Type B pancreatic cell (in vitro differentiated cells): ENCODE measurements at places on chromosomes 1 and 21. TPM values are rescaled to one million over a fixed set of nuclear protein-coding genes. Genes with fewer than 3 reads are reported as not detected.

Gene PCSK9
- 9.5 and 15.3 TPM in 2 replicates for total RNA-seq

Gene CAMK1G
- total RNA-seq: 2.0 and 9.4 TPM in 2 replicates

Gene NFASC
- 16.4 and 20.0 TPM in 2 replicates for total RNA-seq

Gene LRRC71
- total RNA-seq: 0.58 TPM in 1 of 2 replicates, not detected in the other

- no peak overlapping the region for H3K4me3 ChIP-seq
- H3K36me3 ChIP-seq: no peaks in the 10 kb centered on the region
- H3K4me1 ChIP-seq: peaks cover 6% of the 10 kb centered on the region
- peak; percentile 27 for DNase-seq
These were observed 748 bp downstream of the PDZK1IP1 start for GRCh38 chr1:47188791-47189785.

DNA sequence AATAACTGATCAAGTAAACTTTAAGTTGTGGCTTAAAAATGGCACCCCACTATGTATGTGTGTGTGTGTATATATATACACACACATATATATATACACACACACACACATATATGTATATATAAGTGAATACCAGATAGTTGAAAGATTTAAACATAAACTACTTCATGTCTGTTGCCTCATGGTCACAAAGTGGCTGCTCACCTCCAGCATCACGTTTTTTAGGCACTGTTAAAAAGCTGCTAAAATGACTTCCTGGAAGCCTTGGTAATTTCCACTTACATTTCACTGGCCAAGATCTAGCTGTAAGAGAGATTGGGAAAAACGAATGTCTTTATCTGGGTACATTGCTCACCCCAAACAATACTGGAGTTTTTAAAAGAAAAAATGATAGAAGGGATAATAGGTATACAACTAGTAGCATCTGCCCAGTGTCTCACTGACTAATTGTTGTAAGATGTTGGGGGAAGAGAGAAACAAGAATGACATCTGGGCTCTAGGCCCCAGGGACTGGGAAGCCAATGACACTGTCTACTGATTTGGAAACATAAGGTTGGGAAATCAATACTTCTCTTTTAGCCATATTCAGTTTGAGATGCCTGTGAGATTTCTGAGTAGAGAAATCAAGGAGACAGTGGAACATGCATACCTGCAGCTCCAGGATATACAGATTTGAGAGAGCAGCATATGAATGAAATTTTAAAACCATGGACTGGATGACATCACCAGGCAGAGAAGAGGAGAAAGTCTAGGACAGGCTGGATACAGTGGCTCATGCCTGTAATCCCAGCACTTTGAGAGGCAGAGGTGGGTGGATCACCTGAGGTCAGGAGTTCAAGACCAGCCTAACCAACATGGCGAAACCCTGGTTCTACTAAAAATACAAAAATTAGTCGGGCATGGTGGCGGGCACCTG lies 42.8 kb downstream of the CLDN14 start:
- H3K4me3 ChIP-seq: no peak overlapping the region
- no peak overlapping the region for H3K27ac ChIP-seq
- peaks cover 11% of the 10 kb centered on the region for H3K4me1 ChIP-seq
- H3K36me3 ChIP-seq: no peaks in the 10 kb centered on the region
- no peak for DNase-seq

GRCh38 chr1:234887016-234887900 lies 241.4 kb downstream of the TOMM20 start:
- H3K27ac ChIP-seq: no peak overlapping the region
- H3K27me3 ChIP-seq: no peaks in the 10 kb centered on the region
- DNase-seq: no peak
- no peak overlapping the region for H3K4me3 ChIP-seq

- peak; percentile 62 for DNase-seq
- H3K4me1 ChIP-seq: peaks cover 6% of the 10 kb centered on the region
- H3K27me3 ChIP-seq: peaks cover 13% of the 10 kb centered on the region
- H3K27ac ChIP-seq: no peak within 1 kb of the TSS
These were observed at the start of gene PDZK1IP1 for GRCh38 chr1:47189844-47190508. PDZK1IP1 (minus strand) TSS chr1:47190036; CDS start chr1:47189932, 104 bp downstream.

GRCh38 chr1:18064534-18064933 lies 43.1 kb upstream of the IGSF21 start:
- H3K4me1 ChIP-seq: no peaks in the 10 kb centered on the region
- H3K27ac ChIP-seq: no peak overlapping the region
- H3K36me3 ChIP-seq: no peaks in the 10 kb centered on the region
- no peak for DNase-seq
- no peak overlapping the region for H3K4me3 ChIP-seq
- peaks cover 72% of the 10 kb centered on the region for H3K27me3 ChIP-seq

DNA sequence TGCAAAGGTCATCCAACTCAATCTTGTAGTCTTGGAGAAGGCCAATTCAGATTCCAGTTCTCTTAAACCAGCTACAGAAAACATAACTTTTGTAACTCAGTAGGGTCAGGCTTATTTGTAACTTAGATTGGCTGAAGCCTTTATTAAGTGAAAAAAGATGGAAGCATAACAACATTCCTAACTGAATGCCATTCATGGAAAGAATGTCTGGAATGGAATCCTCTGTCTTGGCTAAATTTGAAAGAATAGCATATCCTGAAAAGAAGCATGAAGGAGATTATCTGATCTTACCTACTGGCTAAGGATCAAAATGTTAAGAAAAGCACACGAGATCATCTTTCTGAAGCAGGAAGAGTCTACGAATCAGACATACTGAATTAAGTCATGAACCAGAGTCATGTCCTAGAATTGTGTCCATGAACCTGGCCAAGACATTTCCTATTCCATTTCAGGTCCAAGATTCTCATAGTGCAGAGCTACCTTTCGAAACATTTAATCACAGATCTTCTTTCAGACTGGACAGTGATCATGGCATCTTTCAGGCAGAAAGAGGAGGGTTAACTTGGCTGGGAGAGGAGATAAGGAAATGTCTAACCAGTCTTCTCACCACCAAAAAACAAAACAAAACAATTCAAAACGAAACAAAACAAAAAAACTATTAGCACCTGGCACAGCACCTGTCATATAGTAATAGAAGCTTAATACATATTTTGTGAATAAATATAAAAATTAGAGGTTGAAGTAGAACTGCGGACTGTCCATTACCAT lies 75.6 kb downstream of the XCL2 start:
- no peak for DNase-seq
- no peak overlapping the region for H3K27ac ChIP-seq
- peak overlapping the region; percentile 20 for H3K4me3 ChIP-seq
- peaks cover 37% of the 10 kb centered on the region for H3K4me1 ChIP-seq
- H3K36me3 ChIP-seq: no peaks in the 10 kb centered on the region
- H3K27me3 ChIP-seq: no peaks in the 10 kb centered on the region

- no peak for DNase-seq
- peaks cover 15% of the 10 kb centered on the region for H3K4me1 ChIP-seq
- no peaks in the 10 kb centered on the region for H3K36me3 ChIP-seq
- H3K27me3 ChIP-seq: peaks cover 23% of the 10 kb centered on the region
These were observed 9.1 kb upstream of the TRABD2B start for GRCh38 chr1:48006264-48006663.

GRCh38 chr1:110196917-110197765 lies 13.0 kb upstream of the KCNC4 start:
- no peak overlapping the region for H3K27ac ChIP-seq
- no peak for DNase-seq
- H3K4me1 ChIP-seq: peaks cover 4% of the 10 kb centered on the region
- H3K4me3 ChIP-seq: no peak overlapping the region
- H3K36me3 ChIP-seq: no peaks in the 10 kb centered on the region

DNA sequence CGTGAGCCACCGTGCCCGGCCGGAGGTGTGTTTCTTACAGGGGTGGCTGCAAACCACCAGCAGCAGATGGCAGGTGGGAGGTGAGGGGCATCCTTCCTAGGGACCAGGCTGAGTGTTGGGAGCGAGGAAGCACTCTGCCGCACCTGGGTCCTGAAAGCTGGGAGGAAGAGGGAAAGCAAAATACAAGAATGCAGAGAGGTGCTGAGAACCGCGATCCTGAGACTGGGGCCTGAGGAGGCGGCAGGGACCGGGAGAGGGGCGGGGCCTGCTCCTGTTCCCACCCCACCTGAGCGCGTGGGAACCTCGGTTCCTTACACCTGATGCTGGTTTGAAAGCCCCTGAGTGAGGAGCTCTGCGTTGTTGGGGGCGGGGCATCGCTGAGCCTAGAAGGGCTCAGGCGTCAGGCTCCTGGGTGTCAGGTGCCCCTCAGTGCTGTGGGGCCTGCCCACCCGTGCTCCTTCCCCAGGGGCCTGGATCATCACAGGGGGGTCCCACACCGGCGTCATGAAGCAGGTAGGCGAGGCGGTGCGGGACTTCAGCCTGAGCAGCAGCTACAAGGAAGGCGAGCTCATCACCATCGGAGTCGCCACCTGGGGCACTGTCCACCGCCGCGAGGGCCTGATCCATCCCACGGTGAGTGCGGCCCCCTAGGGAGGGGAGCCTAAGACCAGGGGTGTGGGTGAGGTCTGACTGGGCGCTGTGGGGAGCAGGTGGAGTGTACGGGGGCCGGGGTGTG lies 15.5 kb downstream of the TRPM2 start:
- DNase-seq: peak; percentile 64
- H3K27me3 ChIP-seq: peaks cover 38% of the 10 kb centered on the region
- no peaks in the 10 kb centered on the region for H3K36me3 ChIP-seq
- H3K27ac ChIP-seq: no peak overlapping the region
- H3K4me1 ChIP-seq: no peaks in the 10 kb centered on the region
- no peak overlapping the region for H3K4me3 ChIP-seq

GRCh38 chr1:234915924-234916675 lies 212.5 kb downstream of the TOMM20 start:
- no peak overlapping the region for H3K4me3 ChIP-seq
- peaks cover 27% of the 10 kb centered on the region for H3K4me1 ChIP-seq
- no peaks in the 10 kb centered on the region for H3K36me3 ChIP-seq
- H3K27ac ChIP-seq: no peak overlapping the region
- H3K27me3 ChIP-seq: peaks cover 5% of the 10 kb centered on the region

GRCh38 chr1:241666419-241666818 lies 14.3 kb downstream of the WDR64 start:
- H3K27me3 ChIP-seq: no peaks in the 10 kb centered on the region
- H3K27ac ChIP-seq: no peak overlapping the region
- no peaks in the 10 kb centered on the region for H3K36me3 ChIP-seq
- H3K4me1 ChIP-seq: no peaks in the 10 kb centered on the region
- DNase-seq: no peak

DNA sequence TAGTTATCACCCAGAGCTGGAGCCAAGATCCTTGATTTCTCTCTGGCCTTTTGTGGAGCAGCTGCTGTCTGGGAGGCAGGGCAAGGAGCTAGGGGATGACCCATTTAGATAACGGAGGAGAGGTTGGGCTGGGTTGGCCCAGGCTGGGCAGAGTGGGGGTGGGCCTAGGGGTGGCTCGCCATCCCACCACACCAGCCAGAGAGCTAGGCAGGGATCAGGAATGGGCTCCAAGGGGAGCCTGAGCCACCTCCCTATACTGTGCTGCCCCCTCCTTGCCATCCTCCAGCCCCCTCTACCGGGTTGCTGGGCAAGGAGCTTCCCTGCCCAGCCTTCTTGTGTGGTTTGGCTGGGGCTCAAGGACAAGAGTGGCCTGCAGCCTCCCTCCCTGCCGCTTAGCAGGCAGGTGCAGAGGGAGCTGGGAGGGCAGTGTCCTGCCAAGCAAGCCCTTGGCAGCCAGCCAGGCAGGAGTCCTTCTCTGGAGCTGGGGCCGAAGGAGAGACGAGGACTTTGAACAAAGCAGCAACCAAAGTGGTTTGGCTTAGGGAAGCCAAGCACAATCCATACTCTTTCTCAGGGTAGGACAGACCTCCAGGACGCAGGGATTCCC lies 4.1 kb downstream of the NUAK2 start:
- H3K4me1 ChIP-seq: peaks cover 65% of the 10 kb centered on the region
- no peak for DNase-seq
- peaks cover 9% of the 10 kb centered on the region for H3K36me3 ChIP-seq
- H3K4me3 ChIP-seq: peak overlapping the region; percentile 98
- H3K27me3 ChIP-seq: peaks cover 6% of the 10 kb centered on the region

DNA sequence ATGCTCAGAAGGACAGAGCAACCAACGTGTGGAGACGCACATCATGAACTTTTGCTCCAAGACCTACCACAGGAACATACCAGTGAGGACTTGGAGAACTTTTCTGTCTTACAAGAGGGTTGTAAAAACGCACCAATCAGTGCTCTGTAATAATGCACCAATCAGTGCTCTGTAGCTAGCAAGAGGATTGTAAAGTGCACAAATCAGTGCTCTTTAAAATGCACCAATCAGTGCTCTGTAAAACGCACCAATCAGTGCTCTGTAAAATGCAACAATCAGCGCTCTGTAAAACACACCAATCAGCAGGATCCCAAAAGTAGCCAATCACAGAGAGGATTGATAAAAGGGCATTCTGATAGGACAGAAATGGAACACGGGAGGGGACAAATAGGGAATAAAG lies 40.4 kb upstream of the SPAG17 start:
- no peaks in the 10 kb centered on the region for H3K4me1 ChIP-seq
- no peaks in the 10 kb centered on the region for H3K27me3 ChIP-seq
- no peaks in the 10 kb centered on the region for H3K36me3 ChIP-seq
- no peak overlapping the region for H3K4me3 ChIP-seq

- peaks cover 26% of the 10 kb centered on the region for H3K36me3 ChIP-seq
- no peaks in the 10 kb centered on the region for H3K4me1 ChIP-seq
- H3K27ac ChIP-seq: no peak overlapping the region
These were observed 14.0 kb downstream of the TRMT13 start for GRCh38 chr1:100146958-100147357.

GRCh38 chr1:69459244-69459643 lies 108.5 kb upstream of the LRRC7 start:
- no peak for DNase-seq
- H3K4me3 ChIP-seq: no peak overlapping the region
- no peak overlapping the region for H3K27ac ChIP-seq
- no peaks in the 10 kb centered on the region for H3K27me3 ChIP-seq
- H3K36me3 ChIP-seq: no peaks in the 10 kb centered on the region

- H3K36me3 ChIP-seq: no peaks in the 10 kb centered on the region
- peak overlapping the region; percentile 88 for H3K27ac ChIP-seq
- H3K4me1 ChIP-seq: peaks cover 13% of the 10 kb centered on the region
These were observed 135.2 kb downstream of the PSMG1 start for GRCh38 chr21:39048064-39048463.

GRCh38 chr1:61289232-61290098 lies 207.1 kb downstream of the NFIA start:
- H3K27ac ChIP-seq: no peak overlapping the region
- no peaks in the 10 kb centered on the region for H3K36me3 ChIP-seq
- peaks cover 4% of the 10 kb centered on the region for H3K27me3 ChIP-seq
- no peak for DNase-seq
- H3K4me3 ChIP-seq: no peak overlapping the region

DNA sequence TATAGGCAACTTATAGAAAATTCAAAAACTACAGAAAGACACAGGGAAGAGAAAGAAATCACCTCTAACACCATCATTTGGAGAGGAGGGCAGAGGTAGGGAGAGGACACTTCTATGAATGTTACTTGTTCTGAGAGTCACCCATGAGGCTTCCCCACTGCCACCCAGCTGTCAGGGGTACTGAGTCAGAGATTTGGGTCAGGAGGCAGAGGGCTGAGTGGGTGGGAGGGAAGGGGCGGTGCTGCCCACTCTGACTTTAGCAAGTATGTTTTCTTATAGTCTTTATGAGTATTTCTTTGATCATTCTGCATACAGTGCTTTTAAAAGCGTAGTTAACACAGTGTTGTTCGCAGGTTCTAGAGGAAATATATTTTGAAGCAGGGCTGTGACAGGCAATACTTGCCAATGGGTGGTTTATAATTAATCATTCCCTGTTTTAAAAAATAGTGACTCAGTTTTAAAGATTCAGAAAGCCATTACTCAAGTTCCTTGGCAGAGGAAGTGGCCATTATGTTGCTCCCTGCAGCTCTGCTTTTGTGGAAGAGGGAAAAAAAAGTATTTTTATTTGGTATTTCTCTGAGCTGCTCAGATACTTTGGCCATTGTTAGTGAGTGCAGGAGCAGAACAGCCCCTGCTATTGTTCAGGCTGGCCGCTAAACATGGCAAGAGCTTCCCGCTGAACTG lies 18.3 kb downstream of the IL6R start:
- peaks cover 21% of the 10 kb centered on the region for H3K4me1 ChIP-seq
- H3K36me3 ChIP-seq: no peaks in the 10 kb centered on the region
- no peaks in the 10 kb centered on the region for H3K27me3 ChIP-seq
- H3K27ac ChIP-seq: no peak overlapping the region
